Daoy (cell line): ENCODE measurements at places on chromosomes 3 and 15. TPM values are rescaled to one million over a fixed set of nuclear protein-coding genes. Genes with fewer than 3 reads are reported as not detected.

DNA sequence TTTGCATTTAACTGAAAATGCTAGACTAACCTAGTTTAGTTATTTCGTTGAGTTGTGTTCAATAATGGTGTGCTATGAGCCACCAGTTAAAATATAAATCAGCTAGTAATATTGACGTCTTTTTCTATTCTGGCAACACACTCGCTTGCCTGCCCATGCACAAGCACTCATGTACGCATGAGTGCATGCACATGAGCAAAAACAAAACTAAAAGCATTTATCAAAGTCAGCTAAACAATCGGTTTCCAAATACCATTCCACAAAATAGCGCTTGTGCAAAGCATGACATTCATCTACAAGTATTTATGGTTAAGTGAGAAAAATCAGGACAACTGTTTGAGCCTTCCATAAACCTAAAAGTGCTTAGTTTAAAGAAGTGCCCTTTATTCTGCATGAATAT is 13.1 kb upstream of the SAMMSON start:
- DNase-seq: no peak

Gene UCN2
- 3.0 and 6.2 TPM in 2 replicates for total RNA-seq

DNA sequence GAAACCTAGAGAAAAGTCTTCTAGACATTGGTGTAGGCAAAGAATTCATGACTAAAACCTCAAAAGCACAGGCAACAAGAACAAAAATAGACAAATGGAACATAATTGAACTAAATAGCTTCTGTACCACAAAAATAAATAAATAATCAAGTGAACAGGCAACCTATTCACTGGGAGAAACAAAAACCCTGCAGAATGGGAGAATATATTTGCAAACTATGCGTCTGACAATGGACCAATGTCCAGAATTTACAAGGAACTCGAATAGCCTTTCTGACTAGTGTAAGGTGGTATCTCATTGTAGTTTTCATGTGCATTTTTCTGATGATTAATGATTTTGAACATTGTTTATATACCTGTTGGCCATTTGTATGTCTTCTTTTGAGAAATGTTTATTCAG is 37.0 kb upstream of the GCSAM start:
- DNase-seq: no peak

GRCh38 chr3:159560214-159560979 is 428.2 kb upstream of the IL12A start:
- peak; percentile 2 for DNase-seq

Gene LRTM1
- total RNA-seq: not detected in 2 replicates

GRCh38 chr3:124784686-124785382 is 54.6 kb downstream of the UMPS start:
- DNase-seq: peak; percentile 44

Gene IGF2BP2
- 44.6 and 69.2 TPM in 2 replicates for total RNA-seq

- DNase-seq: no peak
Measured at GRCh38 chr3:10515884-10516495, 10.6 kb upstream of the ATP2B2 start.

Gene RARRES1
- total RNA-seq: not detected in 2 replicates

GRCh38 chr3:41138146-41138545 is 61.2 kb upstream of the CTNNB1 start:
- no peak for DNase-seq

DNA sequence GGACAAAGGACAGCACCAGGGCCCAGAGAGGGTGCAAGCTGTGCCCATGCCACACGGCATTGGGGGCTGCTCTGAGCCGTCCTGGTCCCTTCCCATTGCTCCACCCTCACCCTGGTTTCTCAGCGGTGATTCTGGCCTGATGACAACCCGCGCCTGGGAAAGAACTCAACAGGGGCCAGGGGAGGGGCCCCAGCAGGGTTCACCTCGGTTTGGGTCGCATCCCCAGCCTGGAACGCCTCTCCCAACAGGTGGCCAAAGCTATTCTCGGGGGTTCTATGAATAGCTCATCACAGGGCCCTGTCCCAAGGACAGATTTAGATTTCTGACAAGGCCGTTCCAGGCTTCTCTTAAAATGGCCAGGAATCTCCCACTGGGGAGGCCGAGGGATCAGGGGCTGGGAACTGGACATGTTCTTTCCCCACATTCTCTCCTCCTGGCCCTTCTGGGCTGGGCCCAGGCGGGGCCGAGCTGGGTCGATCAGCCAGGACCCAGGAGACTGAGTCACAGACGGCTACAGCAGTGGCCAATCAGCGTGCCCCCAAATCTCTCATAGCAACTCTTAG is 17.9 kb downstream of the GRIP2 start:
- DNase-seq: no peak

Gene MYZAP
- total RNA-seq: 1.2 and 1.4 TPM in 2 replicates

DNA sequence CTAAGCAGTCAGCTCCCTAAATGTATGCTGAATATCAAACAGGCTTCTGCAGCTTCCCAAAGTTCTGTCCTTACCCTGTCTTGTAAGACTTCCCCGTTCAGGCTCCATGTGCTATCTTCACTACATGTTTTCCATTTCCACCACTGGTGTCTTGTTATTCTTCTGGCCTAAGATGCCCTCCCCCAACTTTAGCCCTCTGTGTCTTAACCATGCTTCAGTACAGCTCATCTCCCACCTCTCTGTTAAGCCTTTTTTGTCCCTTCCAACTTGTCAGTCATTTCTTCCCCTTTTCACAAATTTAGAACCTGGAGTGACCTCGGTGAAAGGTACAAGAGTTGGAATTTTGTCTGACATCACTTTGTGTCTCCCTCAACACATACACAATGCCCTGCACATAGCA is 151.7 kb upstream of the TBL1XR1 start:
- DNase-seq: no peak

DNA sequence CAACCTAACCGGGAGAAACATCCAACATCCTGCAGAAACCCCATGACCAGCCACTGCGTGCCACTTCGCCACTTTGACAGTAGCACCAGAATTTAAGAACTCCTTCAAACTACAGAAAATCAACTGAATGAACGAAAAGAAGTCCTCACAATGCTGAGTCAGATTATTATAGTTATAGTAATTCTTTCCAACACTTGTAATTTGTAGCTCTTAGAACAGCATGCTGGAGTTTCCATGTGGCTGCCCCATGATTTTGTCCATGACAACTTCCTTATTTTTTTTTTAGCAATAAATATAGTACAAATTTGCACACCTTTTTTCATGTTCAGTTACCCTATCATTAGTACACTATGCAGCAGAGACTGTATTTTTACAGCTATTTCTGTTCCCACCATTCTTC is 26.1 kb upstream of the SSR3 start:
- DNase-seq: no peak

GRCh38 chr3:37510755-37511154 is 336.4 kb upstream of the LRRFIP2 start:
- DNase-seq: no peak

Gene MORC1
- total RNA-seq: not detected in 2 replicates

Gene SI
- not detected in 2 replicates for total RNA-seq

- DNase-seq: no peak
Measured at GRCh38 chr15:35717721-35718120, 171.8 kb upstream of the DPH6 start.

GRCh38 chr3:142982038-142982773 is 18.7 kb upstream of the PAQR9 start:
- DNase-seq: no peak

DNA sequence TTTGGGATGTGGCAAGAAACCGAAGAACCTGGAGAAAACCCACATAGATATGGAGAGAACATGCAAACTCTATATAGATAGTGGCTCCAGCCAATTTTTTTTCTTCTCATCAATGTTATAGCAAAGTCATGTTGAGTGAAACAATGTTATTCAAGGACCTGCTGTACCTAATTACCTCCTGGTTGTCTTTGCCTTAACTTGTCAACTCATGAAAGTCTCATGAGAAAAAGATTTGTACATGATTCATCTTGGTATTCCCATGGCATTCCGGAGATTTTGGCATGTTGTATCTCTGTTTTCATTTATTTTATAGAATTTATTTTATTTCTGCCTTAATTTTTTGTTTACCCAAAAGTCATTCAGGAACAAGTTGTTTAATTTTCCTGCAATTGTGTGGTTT is 303.8 kb upstream of the CDIN1 start:
- DNase-seq: no peak
